ENCODE measurements at places on chromosomes 4 and X.

- no peak for DNase-seq
Measured at GRCh38 chr4:109622626-109623025, 62.6 kb downstream of the MCUB start.

- no peak for DNase-seq
Measured at GRCh38 chrX:110381216-110381615, 22.6 kb downstream of the RTL9 start.

GRCh38 chrX:65910899-65911298 lies 129.0 kb downstream of the VSIG4 start:
- DNase-seq = no peak

- no peak for DNase-seq
Measured at GRCh38 chrX:103309860-103310554, 783 bp downstream of the BEX2 start.

DNA sequence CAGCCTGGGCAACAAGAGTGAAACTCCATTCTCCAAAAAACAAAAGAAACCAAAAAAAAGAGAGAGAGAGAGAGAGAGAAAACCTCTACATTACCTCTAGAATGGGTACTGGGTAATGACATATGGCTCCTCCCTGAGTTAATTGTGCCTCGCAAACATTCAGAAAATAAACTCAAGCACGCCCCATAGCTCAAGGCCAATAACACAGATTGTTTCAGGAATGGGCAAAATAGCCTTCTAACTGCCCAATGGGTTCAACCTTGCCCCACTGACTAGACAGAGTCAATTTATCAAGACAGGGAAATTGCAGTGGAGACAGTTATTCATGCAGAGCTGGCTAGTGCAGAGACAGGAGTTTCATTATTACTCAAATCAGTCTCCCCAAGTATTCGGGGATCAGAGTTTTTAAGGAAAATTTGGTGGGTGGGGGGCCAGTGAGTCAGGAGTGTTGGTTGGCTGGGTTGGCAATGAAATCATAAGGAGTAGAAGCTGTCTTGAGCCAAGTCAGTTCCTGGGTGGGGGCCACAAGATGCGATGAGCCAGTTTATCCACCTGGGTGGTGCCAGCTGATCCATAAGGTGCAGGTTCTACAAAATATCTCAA lies 25.1 kb downstream of the NIPAL1 start:
- DNase-seq = no peak

DNA sequence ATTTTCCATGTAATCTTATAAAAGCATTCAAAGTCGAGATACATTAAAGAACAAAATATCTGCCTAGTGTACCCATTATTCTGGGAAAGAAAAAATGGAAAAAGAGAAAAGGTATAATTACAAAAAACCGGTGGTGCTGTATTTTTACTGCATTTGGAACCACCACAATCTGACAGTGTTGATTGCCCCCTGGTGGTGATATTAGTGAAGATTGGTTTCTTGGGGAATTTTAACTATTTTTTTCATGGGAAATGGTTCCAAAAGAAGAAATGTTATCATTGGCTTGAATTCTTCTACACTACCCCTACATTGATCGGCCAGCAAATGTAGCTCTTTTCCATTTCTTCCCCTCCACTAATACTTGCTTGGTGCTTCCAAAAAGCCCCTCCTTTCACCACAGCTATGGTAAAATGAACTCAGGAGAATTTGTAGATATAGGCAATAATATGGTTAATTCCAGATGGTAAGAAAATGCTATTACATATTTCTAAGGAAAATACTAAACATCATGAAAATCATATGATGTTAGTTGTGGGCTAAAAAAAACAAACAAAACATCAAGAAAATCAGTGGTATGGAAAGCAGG lies 50.0 kb downstream of the COX18 start:
- no peak for DNase-seq

GRCh38 chr4:168981460-168981859 lies 28.6 kb downstream of the CBR4 start:
- no peak for DNase-seq

DNA sequence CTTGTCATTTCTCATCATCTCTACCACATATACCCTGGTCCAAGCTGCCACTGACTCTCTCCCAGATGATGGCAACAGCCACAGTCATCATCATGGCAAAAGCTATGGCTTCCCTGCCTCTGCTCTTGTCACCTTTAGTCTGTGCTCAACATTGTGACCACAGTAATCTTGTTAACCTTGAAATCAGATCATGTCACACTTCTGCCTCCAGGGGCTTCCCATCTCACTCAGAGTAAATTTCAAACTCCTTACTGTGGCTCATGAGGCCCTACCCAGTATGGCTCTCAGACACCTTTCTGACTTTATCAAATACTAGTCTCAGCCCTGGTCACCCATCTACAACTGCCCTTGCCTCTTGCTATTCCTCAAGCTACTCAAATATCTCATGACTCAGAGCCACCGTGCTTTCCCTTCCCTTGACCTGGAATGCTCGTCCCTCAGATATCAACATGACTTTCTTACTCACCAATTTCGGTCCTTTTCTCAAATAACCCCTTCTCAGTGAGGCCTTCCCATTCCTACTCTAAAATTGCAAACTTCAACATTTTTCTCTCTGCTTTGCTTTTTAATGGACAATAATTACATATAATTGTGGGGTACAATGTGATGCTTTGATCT lies 41.1 kb upstream of the STIM2 start:
- DNase-seq = no peak

- no peak for DNase-seq
Measured at GRCh38 chrX:68175562-68175961, 257.7 kb downstream of the OPHN1 start.

GRCh38 chr4:155819066-155819465 lies 47.0 kb downstream of the ASIC5 start:
- DNase-seq = no peak

DNA sequence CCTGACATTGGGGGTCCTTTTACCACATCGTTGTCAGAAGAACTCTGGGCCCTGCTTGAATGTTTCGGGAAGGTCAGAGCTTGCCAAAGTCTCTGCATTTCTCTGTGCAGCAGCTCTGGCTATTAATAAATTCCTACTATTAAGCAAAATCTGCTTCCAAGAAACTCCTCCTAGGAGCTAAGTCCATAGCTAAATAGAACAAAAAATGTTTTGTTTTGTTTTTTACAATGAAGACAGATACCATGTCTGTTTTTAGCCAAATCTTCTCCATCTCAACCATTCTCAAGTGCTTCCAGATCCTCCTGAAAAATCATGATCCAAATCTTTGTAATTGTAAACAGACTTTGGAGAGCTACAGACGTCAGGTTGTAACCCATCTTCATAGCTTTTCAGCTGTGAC lies 161.6 kb downstream of the SPATA18 start:
- DNase-seq = no peak

DNA sequence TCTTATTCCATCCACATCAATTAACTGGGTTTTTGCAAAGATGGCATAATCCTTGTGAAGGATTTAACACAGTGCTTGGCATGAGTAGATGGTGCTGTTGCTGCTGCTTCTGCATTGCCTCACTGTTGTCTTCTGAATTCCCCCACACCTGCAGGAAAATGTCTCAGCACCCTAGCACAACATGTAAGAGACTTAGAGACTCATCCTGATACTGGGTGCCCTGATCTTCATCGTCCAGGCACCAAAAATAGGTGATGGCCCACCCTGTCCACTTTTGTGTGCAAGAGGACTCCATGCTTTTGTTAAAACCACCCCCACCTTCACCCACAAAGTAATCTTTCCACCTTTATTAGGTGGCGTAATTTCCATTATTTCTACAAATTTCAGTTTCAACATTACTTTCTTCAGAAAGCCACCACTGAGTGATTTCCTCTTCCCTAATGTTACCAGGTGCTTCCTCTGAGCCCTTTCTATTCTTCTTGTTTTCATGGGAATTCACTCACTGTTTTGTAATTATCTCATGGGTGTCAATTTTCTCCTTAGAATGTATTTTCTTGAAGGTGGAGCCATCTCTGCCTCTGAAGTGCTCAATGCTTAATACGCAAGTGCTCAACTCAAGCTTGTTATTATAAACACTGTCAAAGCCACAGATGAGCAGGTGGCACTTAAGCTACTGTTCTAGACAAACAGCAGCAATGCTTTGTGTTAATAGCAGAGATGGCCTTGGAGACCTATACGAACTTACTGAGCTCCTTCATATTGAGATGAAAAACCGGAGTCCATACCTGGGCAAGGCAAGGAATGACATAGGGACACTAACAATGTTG lies 89.5 kb downstream of the HS3ST1 start:
- no peak for DNase-seq

GRCh38 chr4:36164900-36165630 lies 79.2 kb downstream of the ARAP2 start:
- no peak for DNase-seq

- DNase-seq = no peak
Measured at GRCh38 chrX:138923805-138924204, 212.3 kb upstream of the FGF13 start.

GRCh38 chr4:66372706-66373105 lies 702.4 kb upstream of the EPHA5 start:
- no peak for DNase-seq

DNA sequence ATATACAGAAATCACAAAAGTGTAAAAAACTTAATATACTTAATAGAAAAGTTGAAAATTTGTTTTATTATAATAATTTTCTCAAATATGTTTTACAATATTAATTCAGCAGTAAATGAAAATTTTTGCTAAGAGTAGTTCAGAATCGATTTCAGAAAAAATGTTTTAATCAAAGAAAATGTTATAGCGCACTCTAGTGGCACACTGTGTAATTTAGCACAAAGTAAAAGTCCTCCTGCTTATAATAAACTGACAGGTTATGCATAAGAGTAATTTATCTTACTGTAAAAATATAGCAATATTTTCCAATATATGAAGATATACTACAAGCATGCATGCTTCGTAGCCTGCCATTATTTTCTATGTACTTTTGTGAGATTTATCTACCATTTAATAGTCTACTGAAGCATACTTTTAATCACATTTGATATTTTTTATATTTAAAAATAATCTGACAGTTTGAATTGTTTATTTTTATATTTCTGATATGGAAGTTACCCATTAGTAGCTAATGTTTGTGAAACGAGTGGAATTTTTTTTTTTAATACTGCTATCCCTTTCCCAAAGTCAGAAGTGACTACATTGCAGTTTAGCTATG lies 217.9 kb upstream of the KLHL4 start:
- DNase-seq = no peak

- DNase-seq = no peak
Measured at GRCh38 chr4:121658125-121658524, 38.7 kb downstream of the ANXA5 start.

GRCh38 chrX:13755254-13755653 lies 20.7 kb downstream of the OFD1 start:
- DNase-seq = no peak

DNA sequence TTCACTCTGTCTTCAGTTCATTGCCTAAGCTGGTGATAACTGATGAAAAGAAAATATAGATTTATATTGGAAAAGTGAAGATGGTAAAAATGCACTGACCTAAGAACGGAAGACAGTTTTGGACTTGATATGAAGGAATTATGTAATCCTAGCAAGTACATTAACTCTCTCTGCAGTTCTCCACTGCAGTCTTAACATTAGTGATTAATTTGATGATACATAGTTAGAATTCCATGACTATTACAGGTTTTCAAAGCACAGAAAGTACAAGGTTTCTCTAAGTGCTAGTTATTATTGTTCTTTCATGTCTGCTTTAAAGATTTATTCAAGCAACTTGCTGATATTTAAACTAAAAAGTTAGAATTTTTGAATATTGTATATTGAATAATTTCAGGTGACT lies 1591.7 kb upstream of the ADGRL3 start:
- no peak for DNase-seq

- DNase-seq = no peak
Measured at GRCh38 chrX:136179133-136179532, 31.8 kb downstream of the FHL1 start.

- DNase-seq = no peak
Measured at GRCh38 chr4:48129307-48130014, 4.6 kb downstream of the TXK start.

- no peak for DNase-seq
Measured at GRCh38 chr4:76198411-76199237, 15.0 kb downstream of the SCARB2 start.

GRCh38 chr4:94540476-94540875 lies 88.7 kb downstream of the PDLIM5 start:
- no peak for DNase-seq

- DNase-seq = no peak
Measured at GRCh38 chr4:19776929-19777328, 474.8 kb upstream of the SLIT2 start.

DNA sequence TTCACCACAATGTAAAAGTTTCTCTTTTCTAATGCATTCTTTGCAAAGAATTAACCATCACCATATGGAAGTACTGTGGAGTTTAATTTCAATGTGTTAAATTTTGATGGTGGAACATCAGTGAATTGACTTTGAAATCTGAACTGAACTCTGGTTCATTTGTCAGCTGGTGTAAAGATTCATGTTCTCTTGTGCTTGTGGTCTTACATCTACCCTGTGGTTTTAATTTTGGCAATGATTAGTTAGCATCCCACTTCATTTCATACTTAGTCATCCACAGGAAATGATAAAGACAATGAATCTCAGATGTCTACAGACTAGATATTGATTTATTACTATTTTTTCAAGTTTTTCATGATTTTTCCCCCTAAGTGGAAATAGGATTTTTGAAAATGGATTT lies 77.8 kb downstream of the GRID2 start:
- no peak for DNase-seq

GRCh38 chr4:121156822-121157769 lies 7.0 kb downstream of the TNIP3 start:
- DNase-seq = no peak

DNA sequence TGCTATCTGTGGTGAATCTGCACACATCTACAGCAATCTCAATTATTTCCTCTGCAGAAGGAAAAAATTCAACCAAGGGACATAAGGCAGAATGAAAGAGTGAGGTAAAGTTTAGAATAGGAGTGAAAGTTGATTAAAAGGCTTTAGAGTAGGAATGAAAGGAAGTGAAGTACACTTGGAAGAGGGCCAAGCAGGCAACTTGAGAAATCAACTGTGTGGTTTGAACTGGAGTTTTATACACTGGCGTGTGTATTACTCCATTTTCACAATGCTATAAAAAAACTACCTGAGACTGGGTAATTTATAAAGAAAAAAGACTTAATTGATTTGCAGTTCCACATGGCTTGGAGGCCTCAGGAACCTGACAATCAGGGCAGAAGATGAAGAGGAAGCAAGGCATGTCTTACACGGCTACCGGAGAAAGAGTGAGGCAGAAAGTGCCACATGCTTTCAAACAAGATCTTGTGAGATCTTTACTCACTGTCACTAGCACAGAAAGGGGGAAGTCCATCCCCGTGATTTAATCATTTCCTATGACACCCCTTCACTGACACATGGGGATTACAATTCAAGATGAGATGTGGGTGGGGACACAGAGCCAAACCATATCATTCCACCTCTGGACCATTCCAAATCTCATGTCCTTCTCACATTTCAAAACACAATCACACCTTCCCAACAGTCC lies 234.8 kb downstream of the IL15 start:
- DNase-seq = no peak

DNA sequence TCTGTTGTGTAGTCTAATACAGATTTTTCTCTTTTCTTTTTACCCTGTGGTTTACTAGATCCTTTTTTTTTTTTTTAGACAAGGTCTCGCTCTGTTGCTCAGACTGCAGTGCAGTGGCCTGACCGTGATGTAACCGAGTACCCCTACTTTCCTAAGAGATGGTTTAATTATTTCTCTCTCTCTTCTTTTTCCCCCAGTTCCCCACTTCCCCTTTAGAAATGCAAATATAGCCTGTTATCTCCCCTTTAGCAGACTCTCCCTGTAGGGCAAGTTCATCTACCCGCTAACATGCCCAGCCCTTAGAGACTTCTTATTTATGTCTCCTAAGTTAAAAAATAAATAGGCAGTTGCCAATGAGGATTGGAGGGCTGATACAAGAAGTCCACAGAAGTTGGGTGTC lies 4.5 kb downstream of the SNX25 start:
- no peak for DNase-seq
